Pancreas (tissue), 10 donors: ENCODE measurements at places on chromosomes 7 and 10. TPM values are rescaled to one million over a fixed set of nuclear protein-coding genes. Genes with fewer than 3 reads are reported as not detected.

ITPRID1 gene
- 0.06 TPM for total RNA-seq

ENO4 gene
- 0.22 TPM for total RNA-seq

CYP3A4 gene
- not detected for total RNA-seq

KCNMA1 gene
- total RNA-seq: 3.9 TPM

CYP2C18 gene
- total RNA-seq: 0.31 TPM

INA gene
- 0.75 TPM for total RNA-seq

LBX1 gene
- total RNA-seq: not detected

SPDYE1 gene
- total RNA-seq: 0.09 TPM

AKR1C8 gene
- not detected for total RNA-seq

PON1 gene
- total RNA-seq: 0.35 TPM
